EL (cell line): ENCODE measurements at places on chromosomes 6 and 20.

- no peak for DNase-seq
Observed at GRCh38 chr20:46324379-46324778, 16.1 kb upstream of the CDH22 start.

- peak; percentile 79 for DNase-seq
Observed at GRCh38 chr6:165987483-165988301, 180.0 kb downstream of the TBXT start.

DNA sequence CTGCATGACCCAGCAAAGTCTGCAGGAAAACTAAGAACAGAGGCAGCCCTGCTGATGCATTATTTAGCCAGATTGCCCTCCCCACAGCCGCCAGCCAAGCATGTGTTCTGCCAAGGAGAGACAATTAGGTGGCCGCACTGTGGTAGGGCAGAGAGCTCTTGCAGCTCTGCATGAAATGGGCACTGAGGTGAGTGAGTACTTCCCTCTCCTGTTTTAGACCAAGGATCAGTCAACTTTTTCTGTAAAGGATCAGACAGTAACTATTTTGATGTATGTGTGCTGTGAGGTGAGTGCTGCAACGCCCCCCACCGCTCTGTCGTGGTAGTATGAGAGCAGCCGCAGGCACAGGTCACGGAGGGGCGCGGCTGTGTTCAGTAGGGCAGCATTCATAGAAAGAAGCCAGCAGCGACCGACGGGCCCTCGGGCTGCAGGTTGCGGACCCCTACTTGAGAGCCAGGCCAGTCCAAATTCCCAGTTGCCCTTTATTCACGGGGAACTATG, 23.8 kb upstream of the FAM50B start:
- DNase-seq = peak; percentile 73

GRCh38 chr6:161815965-161816364, 542.1 kb upstream of the AGPAT4 start:
- DNase-seq = no peak
